ENCODE measurements at places on chromosomes 11 and 22. TPM values are rescaled to one million over a fixed set of nuclear protein-coding genes. Genes with fewer than 3 reads are reported as not detected.

UEVLD gene
- polyA plus RNA-seq: 4.2 TPM

GLYAT gene
- polyA plus RNA-seq: not detected

MMP7 gene
- polyA plus RNA-seq: 0.32 TPM

GDPD4 gene
- polyA plus RNA-seq: not detected

DEFB131B gene
- not detected for polyA plus RNA-seq

SPDYC gene
- not detected for polyA plus RNA-seq

LARGE2 gene
- polyA plus RNA-seq: 1.2 TPM

EEF1G gene
- 3,048 TPM for polyA plus RNA-seq

KIRREL3 gene
- 52.5 TPM for polyA plus RNA-seq

LRRC74B gene
- not detected for polyA plus RNA-seq

OR52H1 gene
- polyA plus RNA-seq: not detected

PNPLA3 gene
- polyA plus RNA-seq: 4.8 TPM

FAR1 gene
- polyA plus RNA-seq: 7.0 TPM

ZBTB16 gene
- polyA plus RNA-seq: 10.3 TPM

MMP10 gene
- not detected for polyA plus RNA-seq

MS4A3 gene
- not detected for polyA plus RNA-seq

ZNF408 gene
- polyA plus RNA-seq: 7.9 TPM

RIBC2 gene
- polyA plus RNA-seq: 22.0 TPM

PTPRJ gene
- polyA plus RNA-seq: 8.5 TPM

VWA5A gene
- polyA plus RNA-seq: 6.3 TPM

NXPE2 gene
- not detected for polyA plus RNA-seq

RBFOX2 gene
- polyA plus RNA-seq: 67.0 TPM

TRPC6 gene
- polyA plus RNA-seq: 0.39 TPM

YPEL1 gene
- 35.1 TPM for polyA plus RNA-seq

RGL4 gene
- polyA plus RNA-seq: not detected

GLYATL2 gene
- 2.7 TPM for polyA plus RNA-seq

TSSC4 gene
- 41.9 TPM for polyA plus RNA-seq

MMP8 gene
- polyA plus RNA-seq: not detected

OR52A1 gene
- not detected for polyA plus RNA-seq

EMID1 gene
- polyA plus RNA-seq: 30.2 TPM

SLC22A6 gene
- 2.0 TPM for polyA plus RNA-seq

C11orf65 gene
- polyA plus RNA-seq: 1.4 TPM

TRIM49 gene
- not detected for polyA plus RNA-seq

CREB3L1 gene
- 3.3 TPM for polyA plus RNA-seq

UPK3A gene
- polyA plus RNA-seq: 13.6 TPM

FHIP1B gene
- 16.6 TPM for polyA plus RNA-seq

NLRX1 gene
- 11.1 TPM for polyA plus RNA-seq

FUT4 gene
- 0.76 TPM for polyA plus RNA-seq

ARHGAP8 gene
- 2.5 TPM for polyA plus RNA-seq

SAA4 gene
- polyA plus RNA-seq: not detected
